Head of caudate nucleus (tissue), 42 donors: ENCODE measurements at places on chromosomes 1 and 21.

- no peak for DNase-seq
Observed at GRCh38 chr1:150017206-150017750, 6.8 kb upstream of the OTUD7B start.

DNA sequence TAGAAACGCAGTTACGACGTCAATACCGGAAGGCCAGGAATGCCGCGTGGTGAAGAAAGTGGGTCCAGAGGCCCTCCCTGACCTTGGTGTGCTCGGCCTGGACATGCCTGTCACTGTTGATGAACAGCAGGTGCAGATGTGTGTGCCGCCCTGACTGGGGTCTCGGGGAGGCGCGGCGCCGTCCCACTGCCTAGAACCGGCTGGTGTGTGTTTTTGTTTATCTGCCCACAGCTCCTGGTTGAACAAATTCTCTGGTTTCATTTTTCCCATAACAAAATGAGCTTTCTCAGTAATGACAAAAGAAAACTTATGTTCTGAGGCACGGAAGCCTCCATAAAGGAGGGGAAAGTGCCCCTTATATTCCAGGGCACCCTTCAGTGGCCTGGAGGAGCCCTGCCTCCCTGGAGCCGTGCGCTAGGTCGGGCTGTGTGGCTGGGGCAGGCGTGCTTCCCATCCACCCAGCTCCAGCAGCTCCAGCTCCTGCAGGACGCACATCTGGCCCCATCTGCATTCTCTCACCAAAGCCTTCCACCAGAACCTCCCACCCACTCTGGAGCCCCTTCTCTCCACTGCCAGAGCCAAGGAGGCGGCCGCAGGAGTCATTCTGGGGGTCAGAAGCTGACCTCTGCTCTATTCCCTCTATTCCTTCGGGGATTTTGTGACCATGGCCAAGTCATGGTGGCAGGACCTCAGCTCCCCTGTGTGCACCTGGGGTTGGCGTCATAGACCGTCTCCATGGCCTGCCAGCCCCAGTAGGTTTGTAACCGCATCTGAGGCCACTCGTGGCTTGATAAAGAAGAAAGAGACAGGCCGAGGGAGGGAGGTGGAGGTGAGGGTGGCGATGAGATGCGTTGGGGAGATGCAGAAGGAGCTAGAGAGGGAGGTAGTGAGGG is 20.1 kb upstream of the COL18A1 start:
- no peak for DNase-seq

GRCh38 chr1:202093858-202094257 is 28.9 kb upstream of the GPR37L1 start:
- DNase-seq: no peak

DNA sequence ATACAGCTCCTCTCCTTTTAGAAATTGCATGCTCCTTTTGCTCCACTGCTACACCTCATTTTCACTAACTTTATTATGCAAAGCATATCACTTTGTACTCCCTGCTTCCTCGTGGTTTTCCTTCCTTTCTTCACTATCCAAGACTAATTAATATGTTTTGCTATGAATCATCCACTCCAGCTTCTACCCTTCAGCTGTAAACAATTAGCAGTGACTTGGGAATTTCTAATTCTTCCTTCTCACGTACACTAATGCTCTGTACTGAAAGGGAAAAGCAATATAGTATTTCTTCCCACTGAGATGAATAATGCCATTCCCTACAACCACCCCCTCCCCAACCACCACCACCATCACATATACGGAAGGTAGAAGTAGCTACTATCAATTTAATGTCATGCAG is 1917.0 kb downstream of the MRPL39 start:
- no peak for DNase-seq

GRCh38 chr1:96072021-96072420 is 649.6 kb upstream of the PTBP2 start:
- DNase-seq: no peak

DNA sequence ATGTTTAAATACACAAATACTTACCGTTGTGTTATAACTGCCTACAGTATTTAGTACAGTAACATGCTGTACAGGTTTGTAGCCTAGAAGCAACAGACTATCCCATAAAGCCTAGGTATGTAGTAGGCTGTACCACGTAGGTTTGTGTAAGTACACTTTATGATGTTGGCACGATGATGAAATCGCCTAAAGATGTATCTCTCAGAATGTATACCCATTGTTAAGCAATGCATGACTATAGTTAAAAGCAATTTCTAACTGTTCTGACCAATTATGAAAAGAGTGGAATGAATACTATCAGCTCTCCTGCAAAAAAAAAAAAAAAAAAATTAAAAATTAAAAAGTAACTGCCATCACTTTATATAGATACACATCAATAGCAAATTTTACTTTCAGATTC is 11.4 kb downstream of the HP1BP3 start:
- DNase-seq: no peak

GRCh38 chr1:48851638-48852037 is 74.9 kb upstream of the BEND5 start:
- DNase-seq: no peak

- no peak for DNase-seq
Observed at GRCh38 chr1:10510520-10511493, 36.1 kb downstream of the PEX14 start.

- no peak for DNase-seq
Observed at GRCh38 chr1:57270927-57271698, 152.7 kb downstream of the DAB1 start.

DNA sequence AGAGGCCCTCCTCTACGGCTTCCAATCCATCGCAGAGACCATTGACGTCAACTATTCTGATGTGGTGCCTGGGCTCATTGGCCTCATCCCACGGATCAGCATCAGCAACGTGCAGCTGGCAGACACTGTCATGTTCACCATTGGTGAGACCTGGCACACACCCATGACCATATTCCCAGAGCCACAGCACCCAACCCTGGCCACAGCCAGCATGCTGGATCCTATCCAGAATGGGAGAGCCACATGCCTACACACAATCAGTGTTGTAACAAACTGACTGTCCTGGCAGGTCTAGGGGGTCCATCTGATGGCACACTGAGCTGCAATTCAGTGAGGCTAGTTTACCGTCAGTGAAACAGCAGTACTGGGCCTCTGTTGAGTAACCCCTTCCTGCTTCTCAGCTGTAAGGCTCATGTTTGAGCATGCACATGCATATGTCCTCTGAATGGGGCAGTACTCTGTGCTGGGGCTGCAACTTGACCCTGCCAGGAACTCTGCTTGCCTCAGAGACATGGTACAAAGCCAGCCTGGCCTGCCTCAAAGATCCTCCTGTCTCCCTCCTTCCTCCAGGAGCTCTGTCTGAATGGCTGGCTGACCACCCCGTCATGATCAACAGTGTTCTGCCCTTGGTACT is 10.8 kb downstream of the IPO13 start:
- DNase-seq: no peak

- no peak for DNase-seq
Observed at GRCh38 chr1:15123270-15123669, 30.3 kb upstream of the TMEM51 start.

GRCh38 chr1:77584884-77585283 is 97.6 kb downstream of the ZZZ3 start:
- no peak for DNase-seq
